ENCODE measurements at places on chromosomes 6 and 20. TPM values are rescaled to one million over a fixed set of nuclear protein-coding genes. Genes with fewer than 3 reads are reported as not detected.

DNA sequence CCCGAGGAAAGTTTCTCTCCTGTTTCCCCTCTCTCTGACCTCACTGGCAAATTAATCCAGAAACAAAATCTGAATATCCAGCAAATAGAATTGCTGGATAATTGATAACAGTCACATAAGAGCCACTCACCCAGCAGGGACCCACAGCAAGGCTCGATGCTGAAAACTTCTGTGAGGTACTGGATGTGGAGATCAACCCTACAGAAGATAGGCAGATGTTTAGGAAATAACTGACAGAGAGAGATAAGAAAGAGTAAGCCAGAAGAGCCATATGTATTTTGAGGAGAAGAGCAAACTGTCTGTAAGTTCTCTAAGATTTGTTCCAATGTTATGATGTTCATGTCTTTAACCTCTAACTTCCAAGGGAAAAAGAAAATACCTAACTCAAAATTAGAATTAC is 59.7 kb downstream of the PKHD1 start:
- no peak for DNase-seq

DNA sequence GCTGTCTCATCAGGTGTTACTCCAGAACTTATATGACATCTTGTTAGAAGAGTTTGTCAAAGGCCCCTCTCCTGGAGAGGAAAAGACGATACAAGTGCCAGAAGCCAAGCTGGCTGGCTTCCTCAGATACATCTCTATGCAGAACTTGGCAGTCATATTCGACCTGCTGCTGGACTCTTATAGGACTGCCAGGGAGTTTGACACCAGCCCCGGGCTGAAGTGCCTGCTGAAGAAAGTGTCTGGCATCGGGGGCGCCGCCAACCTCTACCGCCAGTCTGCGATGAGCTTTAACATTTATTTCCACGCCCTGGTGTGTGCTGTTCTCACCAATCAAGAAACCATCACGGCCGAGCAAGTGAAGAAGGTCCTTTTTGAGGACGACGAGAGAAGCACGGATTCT is 43.7 kb upstream of the SMIM28 start:
- DNase-seq: no peak

DNA sequence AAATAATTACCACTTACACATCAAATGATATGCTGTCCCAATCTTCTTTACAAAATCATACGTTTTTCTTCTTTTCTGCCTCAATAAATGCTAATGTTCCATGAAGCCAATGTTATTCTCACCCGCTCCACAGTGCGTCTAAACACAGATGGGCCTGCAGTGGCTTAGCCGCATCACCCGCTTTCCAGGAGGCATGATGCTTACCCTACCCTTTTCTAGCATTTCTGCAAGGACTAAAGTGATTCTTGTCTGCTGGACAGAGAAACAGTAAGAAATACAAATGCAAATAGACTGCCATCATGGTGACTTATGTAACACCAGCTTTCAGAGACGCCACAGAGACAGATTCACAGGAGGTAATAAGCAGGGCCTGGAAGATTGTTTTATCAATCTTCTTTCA is 104.4 kb downstream of the RNASET2 start:
- DNase-seq: no peak

GRCh38 chr6:31663961-31664789 is 622 bp downstream of the GPANK1 start:
- DNase-seq: no peak

DNA sequence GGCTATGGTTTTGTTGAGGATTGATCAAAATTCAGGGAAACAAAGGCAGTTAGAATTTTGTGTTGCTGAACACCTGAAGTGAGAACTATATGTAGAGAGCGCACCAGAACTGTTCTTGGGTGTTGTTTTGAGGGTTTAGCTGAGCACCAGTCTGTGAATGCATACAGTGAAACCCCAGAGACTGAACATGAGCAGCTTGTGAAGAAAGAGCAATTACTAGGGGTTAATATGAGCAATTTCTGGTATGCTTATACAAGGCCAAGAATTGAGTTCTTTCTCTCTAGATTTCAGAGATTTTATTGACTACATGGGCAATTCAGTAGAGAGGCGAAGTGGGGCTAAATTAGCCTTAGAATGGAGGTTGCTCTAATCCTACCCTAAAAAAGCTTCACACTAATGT is 93.9 kb downstream of the CD2AP start:
- no peak for DNase-seq

Gene PNPLA1
- 3.0 TPM for polyA plus RNA-seq

Measured in left renal cortex interstitium (tissue), 4 donors.